ENCODE measurements at places on chromosomes 13 and 19.
A peak's percentile ranks its signal among the peaks of the same experiment; 100 is the strongest.

- peak; percentile 89 for DNase-seq
Measured at GRCh38 chr19:2578901-2579677, 103.2 kb downstream of the GADD45B start.

DNA sequence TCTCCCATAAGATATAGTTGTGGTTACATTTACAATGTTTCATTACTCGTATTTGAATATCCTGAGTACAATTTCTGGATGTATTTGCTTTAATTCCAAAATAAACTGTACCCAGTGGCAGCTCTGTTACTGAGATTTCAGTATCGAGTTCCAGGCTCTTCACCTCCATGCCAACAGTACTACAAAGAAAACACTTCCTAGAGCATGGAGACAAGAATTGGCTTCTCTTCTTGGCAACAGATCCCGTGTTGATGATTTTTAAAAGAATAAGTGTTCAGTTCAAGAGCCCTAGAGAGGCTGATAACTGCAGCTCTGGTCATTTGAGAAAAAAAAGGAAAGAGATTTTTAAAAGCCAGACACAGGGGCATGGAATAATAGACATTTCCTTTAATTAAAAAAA is 302.8 kb downstream of the EFNB2 start:
- DNase-seq, result no peak

DNA sequence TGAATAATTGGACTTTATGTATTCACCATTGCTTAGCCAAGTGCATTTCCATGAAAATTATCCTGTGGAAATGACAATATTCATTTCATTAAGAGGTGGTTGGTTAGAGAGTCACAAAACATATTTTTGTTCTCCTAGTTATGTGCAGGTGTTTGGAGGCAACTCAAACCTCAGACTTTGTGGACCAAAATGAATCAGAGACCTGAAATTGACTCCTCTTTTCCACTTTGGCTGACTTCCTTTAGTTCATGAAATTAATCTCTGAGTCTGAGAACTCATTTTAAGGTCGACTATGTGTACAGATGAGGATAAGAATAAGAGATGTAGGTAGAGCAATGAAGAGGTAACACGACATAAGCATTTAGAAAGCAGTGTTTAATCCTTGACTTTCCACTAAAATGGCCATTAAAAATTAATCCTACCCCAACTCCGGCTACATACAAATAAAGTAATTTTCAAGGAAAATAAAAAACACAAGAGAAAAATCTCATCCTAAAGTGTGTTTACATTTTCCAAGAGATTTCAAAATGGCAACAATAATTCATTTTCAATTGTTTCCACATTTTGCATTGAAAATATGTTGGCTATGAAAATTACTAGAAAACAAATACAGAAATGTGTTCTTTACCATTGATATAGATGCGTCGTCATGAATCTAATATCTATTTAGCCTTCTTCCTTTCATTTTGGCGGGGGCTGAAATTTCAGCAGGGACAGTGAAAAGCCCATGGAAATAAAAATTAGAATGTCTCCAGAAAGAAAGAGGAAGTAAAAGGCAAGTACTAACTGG is 185.4 kb upstream of the CSNK1A1L start:
- DNase-seq, result no peak

- DNase-seq, result no peak
Measured at GRCh38 chr19:8392017-8392591, 1.9 kb downstream of the RAB11B start.

GRCh38 chr13:26061947-26062346 is 10.1 kb upstream of the SHISA2 start:
- peak; percentile 55 for DNase-seq

GRCh38 chr13:33087091-33087490 is 70.9 kb downstream of the KL start:
- no peak for DNase-seq

- no peak for DNase-seq
Measured at GRCh38 chr13:90108547-90108946, 1238.9 kb upstream of the MIR17HG start.

Data from HFFc6 (cell line).